ENCODE measurements at places on chromosomes 4 and X.
A peak's percentile ranks its signal among the peaks of the same experiment; 100 is the strongest.

- no peak for DNase-seq
Measured at GRCh38 chr4:70979445-70980008, 13.9 kb upstream of the DCK start.

DNA sequence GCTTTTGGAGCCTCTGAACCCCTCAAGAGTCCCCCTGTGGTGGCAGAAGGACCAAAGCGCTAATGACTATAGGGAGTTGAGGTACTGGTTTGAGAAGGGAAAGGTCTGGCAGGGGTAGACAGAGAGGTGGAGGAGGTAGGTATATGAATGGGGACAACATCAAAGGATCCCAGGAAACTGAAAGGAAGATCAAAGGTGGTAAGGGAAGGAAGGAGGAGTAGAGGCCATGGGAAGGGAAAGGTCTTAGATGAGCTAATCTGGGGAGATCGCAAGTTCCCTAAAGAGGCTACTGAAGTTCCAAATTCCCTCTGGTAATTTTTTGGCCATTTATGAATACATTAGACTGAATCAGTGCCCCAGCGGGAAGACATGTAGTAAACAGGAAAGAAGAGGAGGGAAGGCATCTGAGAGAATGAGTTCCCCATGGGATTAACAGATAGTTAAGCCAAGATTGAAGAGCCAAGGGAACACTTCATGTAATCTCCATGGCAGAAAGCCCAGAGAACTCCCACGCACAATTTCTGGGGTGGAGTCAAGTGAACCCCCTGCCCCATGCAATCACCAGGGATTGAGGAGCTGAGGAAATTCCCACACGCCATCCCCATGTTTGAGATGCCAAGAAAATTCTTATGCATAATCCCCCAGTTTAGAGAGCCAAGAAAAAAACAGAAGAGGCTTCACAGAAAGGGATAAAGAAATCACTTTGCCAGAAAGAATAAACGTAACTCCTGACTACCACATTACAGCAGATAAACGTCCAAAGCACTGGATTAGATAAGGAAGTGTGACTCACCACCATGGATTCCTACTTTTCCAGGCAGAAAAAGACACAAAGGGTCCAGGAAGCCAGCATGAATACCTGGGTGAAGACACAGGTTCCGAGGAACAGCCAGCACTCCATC, 25.8 kb downstream of the ZNF630 start:
- peak; percentile 93 for DNase-seq

DNA sequence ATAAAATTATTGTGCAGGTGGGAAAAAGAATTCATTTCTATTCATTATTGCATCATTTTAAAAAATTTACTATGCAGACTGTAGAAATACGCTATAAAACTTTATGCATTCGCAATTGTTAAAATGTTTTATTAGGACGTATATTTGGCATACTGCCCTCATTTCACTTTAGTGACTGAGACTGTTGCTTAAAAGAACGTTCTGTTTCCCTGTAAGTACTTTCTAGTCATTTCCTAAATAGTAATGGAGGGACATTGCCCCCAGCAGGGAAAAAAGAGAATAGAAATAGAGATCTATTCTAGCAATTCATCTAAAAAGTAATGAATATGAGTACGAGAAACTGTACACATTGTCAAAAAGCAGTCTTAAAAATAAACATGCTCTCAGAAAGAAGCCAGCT, 1295.8 kb upstream of the TENM3 start:
- no peak for DNase-seq

DNA sequence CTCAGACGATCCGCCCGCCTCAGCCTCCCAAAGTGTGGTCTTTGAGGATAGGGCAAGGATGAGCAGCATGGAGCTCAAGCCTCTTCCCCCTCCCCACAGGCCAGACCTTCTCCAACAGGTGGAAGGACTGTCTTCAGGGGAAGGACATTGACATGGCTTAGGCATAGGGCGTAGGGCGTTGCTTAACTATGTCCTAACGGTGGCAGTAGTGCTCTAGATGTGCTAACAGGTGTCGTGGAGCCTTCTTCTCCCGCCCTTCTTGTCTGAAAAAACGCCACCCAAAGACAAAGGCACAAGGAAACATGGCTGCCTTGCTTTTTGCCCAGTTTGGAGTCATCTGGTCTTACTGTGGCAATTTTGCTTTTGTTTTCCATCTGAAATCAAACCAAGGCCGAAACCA, 219.8 kb downstream of the OR13H1 start:
- peak; percentile 79 for DNase-seq

- DNase-seq = no peak
Measured at GRCh38 chr4:154137320-154137905, 348.5 kb upstream of the SFRP2 start.
